Hippocampal formation (tissue), 2 donors: ENCODE measurements at places on chromosomes 3 and 15.

DNA sequence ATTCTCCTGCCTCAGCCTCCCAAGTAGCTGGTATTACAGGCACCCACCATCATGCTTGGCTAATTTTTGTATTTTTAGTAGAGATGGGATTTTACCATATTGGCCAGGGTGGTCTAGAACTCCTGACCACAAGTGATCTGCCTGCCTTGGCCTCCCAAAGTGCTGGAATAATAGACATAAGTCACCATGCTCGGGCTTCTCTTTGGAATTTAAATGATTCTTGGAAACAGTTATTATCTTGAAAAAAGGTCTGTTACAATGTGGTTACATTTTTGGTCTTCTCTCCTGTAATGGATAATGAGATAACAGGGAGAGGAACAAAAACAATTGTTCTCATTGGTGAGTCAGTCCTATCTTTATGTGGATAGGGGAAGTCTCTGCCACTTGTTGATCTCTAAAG lies 59.8 kb upstream of the AADACL2 start:
- no peak for DNase-seq

- DNase-seq: no peak
These were observed 675 bp downstream of the BRPF1 start for GRCh38 chr3:9732080-9732739.

GRCh38 chr3:195035345-195036202 lies 235.4 kb downstream of the XXYLT1 start:
- DNase-seq: no peak

DNA sequence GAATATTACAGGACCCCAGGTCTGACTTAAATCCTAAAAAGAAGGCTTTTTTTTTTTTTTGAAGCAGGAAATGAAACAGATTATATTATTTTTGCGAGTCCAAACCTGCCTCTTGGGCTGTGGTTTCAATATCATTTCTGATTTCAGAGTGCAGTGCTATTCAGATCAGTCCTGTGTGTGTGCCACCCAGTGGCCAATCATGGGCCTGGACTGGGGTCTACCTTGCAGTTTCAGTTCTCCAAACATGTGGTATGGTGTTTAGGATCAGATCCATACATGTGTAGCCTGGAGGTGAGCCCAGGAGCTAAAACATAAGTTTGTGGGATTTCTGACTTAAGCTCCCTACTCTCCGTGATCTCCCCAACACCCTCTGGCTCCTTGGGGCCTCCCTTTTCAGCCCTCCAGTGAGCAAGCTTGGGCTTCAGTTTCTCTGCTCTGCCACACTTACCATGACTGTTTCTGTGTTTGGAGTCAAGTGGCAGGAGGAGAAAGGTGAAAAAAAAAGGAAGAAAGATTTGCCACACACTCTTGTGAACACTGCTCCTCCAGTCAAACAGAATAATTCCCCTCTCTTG lies 12.1 kb upstream of the THSD4 start:
- no peak for DNase-seq

DNA sequence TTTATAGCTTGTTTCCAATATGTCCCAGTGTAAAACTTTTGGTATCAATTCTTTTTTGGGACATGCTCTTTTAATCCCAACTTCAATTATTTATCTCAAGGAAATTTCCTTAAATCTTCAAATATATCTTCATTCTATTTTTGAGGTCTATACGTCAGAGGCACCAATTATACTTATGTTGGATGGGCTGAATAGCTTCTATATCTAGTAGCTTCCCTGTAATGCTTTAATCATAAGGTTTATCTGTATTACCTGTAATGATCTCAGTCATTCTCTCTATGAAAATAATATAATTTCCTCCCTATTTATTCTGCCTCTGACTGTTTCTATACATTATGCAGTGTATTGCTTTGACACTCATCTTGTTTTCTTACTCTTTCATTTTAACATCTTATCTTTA lies 29.9 kb upstream of the MCCC1 start:
- no peak for DNase-seq

DNA sequence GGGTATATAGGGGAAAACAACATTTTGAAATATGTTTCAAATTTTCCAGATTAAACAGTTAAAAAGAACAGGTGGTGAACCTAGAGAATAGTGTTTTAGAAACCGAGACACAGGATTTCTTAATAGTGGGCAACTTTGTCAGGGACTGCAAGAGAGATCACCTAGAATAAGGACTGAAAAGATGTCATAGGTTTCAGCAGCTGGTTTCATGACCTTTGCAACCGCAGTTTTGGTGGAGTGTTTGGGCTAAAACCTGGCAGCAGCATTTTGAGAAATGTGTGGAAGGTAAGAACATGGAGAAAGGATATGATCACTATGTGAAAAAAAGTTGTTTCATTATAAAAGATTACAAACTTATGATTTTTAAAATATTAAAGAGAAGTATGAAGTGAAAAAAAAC lies 34.9 kb downstream of the PRKCI start:
- DNase-seq: no peak

DNA sequence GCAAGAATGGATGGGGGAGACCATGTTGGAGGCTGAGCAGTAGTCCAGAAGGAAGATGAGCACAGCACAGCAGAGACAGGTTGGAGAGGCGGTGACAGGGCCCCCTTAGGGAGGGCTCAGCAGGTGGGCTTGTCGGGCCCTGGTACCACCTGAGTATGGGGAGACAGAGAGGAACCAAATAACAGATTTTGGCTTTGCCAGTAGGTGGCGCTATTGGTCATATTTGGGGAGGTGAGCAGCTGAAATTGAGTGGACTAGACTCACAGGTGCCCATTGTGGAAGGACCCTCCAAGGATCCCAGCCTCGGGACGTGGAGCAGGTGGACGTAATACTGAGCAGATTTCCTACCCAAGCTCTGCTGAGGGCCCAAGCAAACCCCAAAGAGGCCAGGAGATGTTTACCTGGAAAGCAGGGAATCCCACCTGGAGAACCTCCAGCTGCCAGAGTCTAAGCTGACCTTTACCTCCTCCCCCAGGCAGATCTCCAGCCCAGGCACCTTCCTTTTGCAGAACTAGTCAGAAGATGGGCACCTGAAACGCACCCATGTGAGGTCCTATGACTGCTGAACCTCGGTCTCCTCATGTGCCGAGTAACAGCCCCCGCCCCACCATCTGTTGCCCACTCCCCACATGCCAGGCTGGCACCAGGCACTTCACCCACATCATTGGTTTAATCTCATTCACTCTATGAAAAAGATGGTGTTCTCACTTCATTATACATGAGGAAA lies 24.6 kb upstream of the CORO2B start:
- peak; percentile 56 for DNase-seq

DNA sequence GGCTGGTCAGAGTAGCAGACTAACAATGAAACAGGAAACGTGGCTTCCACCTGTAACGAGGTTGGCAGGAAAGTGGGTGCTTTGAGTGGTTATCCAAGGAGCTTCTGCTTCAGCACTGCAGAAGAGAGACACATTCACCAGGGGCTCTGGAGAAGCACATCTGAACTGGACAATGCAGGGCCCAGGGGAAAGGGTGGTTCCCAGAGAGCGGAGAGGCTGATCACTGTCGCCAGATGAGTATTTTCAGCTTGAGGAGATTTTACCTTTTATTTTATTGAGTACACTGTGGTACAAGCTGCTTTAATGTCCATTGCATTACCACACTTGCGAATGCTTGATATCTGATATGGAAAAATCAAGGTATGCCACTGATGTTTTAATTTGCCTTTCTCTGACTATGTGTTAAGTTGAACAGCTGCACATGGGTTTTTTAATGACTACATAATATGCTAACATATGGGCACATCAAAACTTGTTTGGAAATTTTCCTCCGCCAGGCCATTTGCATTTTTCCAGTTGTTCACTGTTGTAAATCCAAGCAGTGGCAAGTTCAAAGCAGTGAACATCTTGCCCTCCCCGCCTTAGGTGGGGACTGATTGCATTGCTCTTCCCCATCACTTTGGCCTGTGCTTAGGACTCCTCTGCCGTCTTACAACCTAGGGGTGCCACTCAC lies 52.1 kb downstream of the LRTM1 start:
- DNase-seq: no peak

GRCh38 chr3:152550284-152550683 lies 281.6 kb downstream of the MBNL1 start:
- no peak for DNase-seq

- no peak for DNase-seq
These were observed 60.5 kb upstream of the ADPGK start for GRCh38 chr15:72844067-72844466.

- no peak for DNase-seq
These were observed 212.1 kb downstream of the P3H2 start for GRCh38 chr3:189908646-189909045.

GRCh38 chr3:190642016-190642415 lies 128.1 kb downstream of the IL1RAP start:
- no peak for DNase-seq

- DNase-seq: no peak
These were observed 7.2 kb upstream of the FBLN2 start for GRCh38 chr3:13541691-13542090.

- no peak for DNase-seq
These were observed 27.9 kb upstream of the TLE3 start for GRCh38 chr15:70125605-70126004.

- DNase-seq: peak; percentile 75
These were observed 310.4 kb downstream of the PLCL2 start for GRCh38 chr3:17195192-17195611.

DNA sequence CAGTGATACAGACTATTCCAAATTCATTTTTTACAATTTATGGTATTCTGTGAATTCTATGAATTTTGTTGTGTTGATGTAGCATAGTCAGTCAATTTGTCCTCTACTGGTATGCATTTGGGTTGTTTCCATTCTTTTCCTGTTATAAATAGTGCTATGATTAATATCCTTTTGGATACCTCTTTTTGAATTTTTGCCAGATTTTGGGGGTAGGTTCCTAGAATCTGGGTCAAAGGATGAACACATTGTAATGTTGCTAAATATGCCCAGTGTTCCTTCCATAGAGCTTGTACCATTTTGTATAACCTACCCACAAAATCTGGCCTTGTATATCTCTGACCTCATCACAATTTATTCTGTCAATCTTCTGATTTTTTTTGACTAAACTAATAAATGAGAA lies 44.4 kb upstream of the C3orf38 start:
- no peak for DNase-seq

GRCh38 chr15:48330855-48331795 lies at the start of gene DUT:
TSS of gene DUT (plus strand) at chr15:48331429. CDS start at chr15:48331516, 87 bp downstream.
- DNase-seq: peak; percentile 82

- no peak for DNase-seq
These were observed 57.8 kb downstream of the GRIP2 start for GRCh38 chr3:14482271-14482721.

GRCh38 chr3:71585131-71585530 lies 1.6 kb upstream of the FOXP1 start:
- DNase-seq: peak; percentile 48

DNA sequence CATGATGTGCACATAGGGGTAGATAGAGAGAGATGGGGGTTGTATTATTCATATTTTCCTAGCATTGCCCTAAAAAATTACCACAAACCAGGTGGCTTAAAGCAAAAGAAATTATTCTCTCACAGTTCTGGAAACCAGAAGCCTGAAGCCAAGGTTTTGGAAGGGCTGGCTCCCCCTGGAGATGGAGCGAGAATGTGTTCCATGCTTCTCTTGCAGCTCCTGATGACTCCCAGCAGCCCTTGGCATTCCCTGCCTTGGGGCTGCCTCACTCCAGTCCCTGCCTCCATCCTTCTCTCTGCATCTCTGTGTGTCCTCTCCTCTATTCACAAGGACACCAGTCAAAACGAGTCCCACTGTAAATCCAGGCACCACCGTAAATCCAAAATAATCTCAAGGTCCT lies 91.5 kb upstream of the FAM174B start:
- no peak for DNase-seq

- peak; percentile 7 for DNase-seq
These were observed 264.0 kb upstream of the AGTR1 start for GRCh38 chr3:148433665-148434064.

GRCh38 chr3:43659250-43659880 lies 31.4 kb upstream of the ABHD5 start:
- DNase-seq: no peak

- DNase-seq: no peak
These were observed 129.1 kb downstream of the RAP2B start for GRCh38 chr3:153291059-153291685.

GRCh38 chr3:107904536-107905066 lies 186.2 kb downstream of the CD47 start:
- DNase-seq: no peak

DNA sequence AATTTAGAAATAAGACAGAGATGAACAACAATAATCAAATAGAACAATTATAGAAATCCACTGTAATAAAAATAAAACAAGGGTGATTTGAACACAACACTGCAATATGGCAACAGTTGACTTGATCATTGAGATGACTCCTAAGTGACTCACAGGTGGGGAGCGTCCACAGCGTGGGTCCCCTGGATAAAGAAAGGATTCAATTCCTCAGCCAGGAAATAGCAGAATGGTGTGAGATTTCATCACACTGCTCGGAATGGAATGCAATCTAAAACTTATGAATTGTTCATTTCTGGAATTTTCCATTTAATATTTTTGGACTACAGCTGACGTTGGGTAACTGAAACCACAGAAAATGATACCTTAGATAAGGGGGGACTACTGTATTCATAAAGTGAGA lies 82.0 kb downstream of the CNTN3 start:
- no peak for DNase-seq

GRCh38 chr3:11517601-11518000 lies 126.1 kb downstream of the VGLL4 start:
- no peak for DNase-seq

DNA sequence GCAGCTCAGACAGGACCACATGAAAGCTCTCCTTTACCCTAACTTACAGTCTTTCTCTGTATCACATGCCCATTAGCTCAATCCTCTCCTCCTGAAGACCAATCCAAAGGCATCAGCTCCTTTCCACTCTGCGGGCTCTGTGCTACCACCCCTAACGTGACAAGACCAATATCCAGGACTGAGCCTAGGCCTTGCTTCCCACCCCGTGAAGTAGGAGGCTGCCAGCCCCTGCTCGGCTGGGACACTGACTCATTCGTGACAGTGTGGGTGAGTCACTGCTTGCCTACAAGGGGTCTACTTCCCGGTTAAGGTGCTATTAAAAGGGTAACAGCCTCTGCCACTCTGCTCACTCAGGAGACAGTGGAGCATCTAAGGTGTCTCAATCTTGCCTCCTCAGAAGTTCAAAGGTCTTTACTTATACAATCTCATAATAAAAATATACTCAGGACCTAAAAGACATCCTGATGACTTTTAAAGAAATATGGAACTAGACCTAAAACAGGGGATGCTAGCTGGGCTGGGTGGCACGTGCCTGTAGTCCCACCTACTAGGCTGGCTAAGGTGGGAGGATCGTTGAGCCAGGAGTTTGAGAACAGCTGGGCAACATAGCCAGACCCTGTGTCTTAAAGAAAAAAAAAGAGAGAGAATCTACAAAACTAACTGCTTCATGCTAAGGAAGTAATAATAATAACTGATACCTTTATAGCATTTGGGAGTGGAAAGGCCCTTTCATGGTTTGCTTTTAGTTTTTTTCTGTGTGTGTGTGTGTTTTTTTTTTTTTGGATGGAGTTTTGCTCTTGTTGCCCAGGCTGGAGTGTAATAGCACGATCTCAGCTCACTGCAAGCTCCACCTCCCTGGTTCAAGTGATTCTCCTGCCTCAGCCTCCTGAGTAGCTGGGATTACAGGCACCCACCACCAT lies 55.0 kb downstream of the TMEM44 start:
- DNase-seq: no peak

GRCh38 chr3:146817704-146818103 lies 212.6 kb upstream of the PLSCR5 start:
- DNase-seq: peak; percentile 27

- no peak for DNase-seq
These were observed 14.2 kb upstream of the ULK3 start for GRCh38 chr15:74857082-74857655.

GRCh38 chr15:65646486-65646885 lies 24.7 kb downstream of the SLC24A1 start:
- DNase-seq: no peak

GRCh38 chr3:194069421-194070219 lies 66.3 kb upstream of the HES1 start:
- no peak for DNase-seq
